Heart left ventricle (tissue), 16 donors: ENCODE measurements at places on chromosomes 7 and 10. TPM values are rescaled to one million over a fixed set of nuclear protein-coding genes. Genes with fewer than 3 reads are reported as not detected.

GRCh38 chr10:72204296-72204695 is 11.5 kb upstream of the ANAPC16 start:
- DNase-seq = no peak

GRCh38 chr10:91551856-91552255 is 81.0 kb downstream of the PPP1R3C start:
- DNase-seq = peak; percentile 55

- DNase-seq = no peak
Observed at GRCh38 chr10:132688580-132689420, 97.1 kb downstream of the NKX6-2 start.

GRCh38 chr7:11817111-11817740 is 14.8 kb downstream of the THSD7A start:
- DNase-seq = no peak

The FAM237B gene
- not detected for polyA plus RNA-seq

GRCh38 chr7:134388336-134389019 is 70.4 kb downstream of the AKR1B1 start:
- DNase-seq = no peak

DNA sequence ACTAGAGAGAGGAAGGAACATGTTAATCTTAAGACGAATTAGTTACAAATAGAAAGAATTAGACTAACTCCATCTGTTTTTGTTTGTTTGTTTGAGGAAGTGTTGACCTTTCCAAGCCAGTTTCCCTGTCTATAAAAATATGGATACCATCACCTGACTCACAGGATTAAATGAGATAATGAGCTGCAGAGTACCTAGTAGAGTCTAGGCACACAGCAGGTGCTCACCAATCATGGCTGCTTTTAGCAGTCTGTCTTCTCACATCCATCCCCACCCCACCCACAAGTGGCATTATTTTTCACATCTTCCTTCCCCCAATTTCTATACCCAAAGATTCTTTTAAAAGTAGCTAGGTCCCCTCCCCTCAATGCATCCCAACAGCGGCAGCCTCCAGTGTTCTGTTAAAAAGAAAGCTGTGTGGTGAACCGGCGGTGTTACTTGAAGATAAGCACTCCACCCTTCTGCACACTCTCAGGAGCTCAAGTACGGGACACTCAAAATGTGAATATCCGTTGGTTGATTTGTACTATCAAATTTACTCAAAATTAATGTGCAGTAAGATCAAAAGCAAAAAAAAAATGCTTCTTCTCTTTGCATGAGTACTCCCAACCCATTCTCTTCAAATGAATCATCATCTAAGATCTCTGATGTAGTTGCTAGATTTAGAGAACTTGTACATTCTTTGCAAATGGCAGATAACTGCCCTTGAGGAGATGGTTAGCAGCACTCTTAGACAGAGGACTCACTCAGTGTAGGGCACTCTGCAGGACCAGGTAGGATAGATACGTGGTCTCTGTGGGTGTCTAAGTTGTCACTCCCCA is 145.4 kb upstream of the ASAH2 start:
- no peak for DNase-seq

DNA sequence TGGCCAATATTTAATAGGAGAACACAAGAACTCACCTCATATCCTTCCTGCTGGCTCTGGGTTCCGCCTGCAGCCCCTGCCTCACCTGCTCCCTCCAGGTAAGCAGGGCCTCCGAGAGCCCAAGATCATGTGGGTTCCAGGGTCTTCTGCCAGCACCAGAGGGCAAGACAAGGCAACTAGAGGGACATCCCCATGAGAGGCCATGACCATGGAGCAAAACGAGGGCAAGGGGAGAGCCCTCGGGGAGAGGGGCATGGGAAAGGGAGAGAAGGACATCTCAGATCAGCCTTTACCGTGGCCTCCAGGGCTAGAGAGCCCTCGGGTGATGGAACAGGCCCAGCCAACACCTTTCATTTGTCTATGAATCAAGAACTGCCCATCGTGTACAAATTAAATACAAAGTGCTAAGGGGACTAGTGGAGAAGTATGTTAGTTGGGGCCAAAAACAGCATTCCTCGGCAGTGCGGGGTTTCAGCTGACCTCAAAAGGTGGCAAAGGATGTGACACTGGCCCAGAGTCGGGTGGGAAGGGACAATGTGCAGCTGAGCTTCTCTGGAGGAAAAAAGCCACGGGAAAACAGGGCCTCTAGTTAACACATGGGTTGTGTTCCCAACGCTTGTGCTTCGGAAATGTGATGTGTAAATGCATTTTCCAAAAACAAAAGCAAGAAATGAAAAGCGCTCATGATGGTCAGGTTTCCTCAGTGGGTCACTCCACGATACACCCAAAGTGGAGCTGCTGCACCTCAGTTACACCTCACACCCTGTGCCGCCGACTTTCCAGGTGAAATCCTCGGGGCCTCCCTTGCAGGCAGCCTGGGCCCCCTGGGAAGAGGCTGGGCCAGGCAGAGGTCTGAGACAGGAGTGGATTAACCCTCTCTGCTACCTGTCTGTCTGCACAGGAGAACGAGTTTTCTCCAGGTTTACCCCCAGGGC is 2.0 kb downstream of the AOC1 start:
- no peak for DNase-seq

The CHAT gene
- polyA plus RNA-seq = not detected

DNA sequence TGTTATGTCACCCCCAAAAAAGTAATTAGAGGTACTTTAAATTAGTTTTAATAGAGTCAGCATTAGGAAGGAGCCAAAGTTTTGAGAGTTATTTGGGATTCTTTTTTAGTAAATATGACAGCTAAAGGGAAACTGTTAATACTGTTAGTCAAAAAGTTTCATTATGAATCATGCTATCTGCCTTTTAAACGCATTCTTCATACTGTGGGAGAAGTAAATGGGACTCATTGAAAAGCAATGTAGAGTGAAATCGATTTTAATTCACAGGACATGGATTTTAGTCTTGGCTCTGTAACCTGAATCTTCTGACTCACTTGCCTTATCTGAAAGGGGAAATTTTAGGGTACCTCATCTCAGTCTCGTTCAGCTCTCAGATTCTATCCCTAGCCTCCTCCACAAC is 105.1 kb downstream of the AASS start:
- no peak for DNase-seq

DNA sequence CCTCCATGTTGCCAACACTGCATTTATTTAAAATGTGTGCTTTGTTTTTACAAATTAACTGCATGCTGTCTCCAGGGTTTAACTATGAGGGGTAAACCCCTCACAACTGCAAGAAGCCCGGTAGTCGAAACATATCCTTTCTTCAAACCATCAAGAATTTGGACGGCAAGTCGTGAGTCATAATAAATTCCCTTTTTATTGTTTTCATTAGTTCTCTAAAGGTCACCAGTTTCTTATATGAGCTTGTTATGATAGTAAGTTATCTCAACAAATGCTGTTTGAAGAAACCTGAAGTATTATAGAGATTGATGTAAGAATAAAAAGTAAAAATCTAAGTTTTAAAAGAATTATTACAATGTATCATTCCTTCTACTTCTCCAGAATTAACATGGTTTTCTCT is 12.2 kb upstream of the FIGNL1 start:
- no peak for DNase-seq

GRCh38 chr10:124292911-124293615 is 125.7 kb downstream of the OAT start:
- DNase-seq = no peak

- DNase-seq = no peak
Observed at GRCh38 chr10:19168584-19168983, 120.0 kb downstream of the MALRD1 start.

DNA sequence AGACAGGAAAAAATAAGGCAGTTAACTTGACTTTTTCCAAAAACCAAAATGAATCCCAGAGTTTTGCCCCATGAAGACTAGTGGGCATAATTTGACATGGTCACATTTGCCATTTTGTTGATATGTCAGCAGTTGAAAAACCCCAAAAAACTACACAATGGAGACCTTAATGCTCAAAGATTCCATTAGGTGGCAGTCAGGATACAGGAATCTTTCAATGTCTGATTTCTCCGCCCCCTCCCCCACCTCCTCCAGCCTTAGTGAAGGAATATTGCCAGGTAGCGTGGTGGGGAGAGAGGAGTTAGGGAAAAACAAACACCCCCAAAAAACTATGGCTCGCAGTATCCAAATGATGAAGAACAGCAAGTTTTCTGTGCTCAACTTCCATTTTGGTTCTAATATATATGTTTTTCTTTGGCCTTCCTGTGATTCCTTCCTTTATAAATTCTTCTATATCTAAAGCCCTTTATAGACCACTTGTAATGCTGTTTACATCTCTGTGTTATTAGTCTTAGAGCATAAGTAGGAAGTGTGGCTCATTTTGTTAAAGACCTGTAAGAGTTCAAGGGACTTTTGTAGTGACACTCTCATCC is 6.7 kb upstream of the SMNDC1 start:
- peak; percentile 43 for DNase-seq

GRCh38 chr10:87976101-87976743 is 112.8 kb downstream of the PTEN start:
- no peak for DNase-seq

- DNase-seq = no peak
Observed at GRCh38 chr7:94848531-94848930, 58.9 kb upstream of the PPP1R9A start.

DNA sequence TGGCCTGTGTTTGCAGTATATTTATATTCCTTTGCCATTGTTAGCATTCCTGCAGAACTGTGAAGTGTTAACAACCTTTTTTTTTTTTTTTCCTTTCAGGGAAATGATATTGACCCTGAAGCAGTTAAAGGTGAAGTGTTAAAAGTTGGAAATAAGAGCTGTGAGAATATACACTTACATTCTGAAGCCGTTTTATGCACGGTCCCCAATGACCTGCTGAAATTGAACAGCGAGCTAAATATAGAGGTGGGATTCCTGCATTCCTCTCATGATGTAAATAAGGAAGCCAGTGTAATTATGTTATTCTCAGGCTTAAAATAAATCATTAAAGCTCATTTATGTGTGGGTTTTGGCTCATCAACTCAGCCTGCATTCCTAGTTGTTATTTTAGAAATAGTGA is 92.8 kb upstream of the CAPZA2 start:
- no peak for DNase-seq

The KEL gene
- 0.17 TPM for polyA plus RNA-seq

The MMP21 gene
- polyA plus RNA-seq = not detected

The LYZL2 gene
- not detected for polyA plus RNA-seq

DNA sequence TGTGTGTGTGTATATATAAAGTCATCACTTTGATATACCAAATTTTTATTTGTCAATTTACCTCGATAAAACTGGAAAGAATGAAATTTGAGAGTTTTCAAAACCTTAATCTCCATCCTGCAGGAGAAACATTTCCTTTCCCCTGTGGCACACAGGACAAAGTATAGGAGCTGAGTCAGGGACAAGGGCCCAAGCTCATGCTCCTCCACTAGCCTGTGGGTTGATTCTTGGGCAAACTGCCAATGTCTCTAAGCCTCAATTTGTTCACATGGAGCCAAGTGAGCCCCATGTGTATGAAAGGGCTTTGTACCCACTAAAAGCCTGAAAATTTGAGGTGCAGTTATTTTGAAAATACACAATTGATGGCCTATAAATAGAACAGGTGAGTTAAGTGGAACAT is 60.3 kb upstream of the IL6 start:
- DNase-seq = no peak

The SFTPA1 gene
- polyA plus RNA-seq = not detected

DNA sequence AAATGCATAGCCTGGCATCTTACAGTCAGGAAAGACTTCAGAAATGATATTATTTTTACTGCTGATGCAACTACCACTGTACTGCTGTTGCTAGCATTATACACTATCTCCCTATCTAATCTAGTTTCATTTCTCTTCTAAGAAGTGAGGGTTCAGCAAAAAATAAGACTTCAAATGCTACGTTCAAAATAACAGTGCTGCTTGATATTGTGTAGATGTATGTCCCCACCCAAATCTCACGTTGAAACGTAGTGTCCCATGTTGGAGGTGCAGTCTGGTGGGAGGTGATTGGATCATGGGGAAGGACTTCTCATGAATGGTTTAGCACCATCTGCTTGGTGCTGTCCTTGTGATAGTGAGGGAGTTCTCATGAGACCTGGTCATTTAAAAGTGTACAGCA is 129.4 kb downstream of the ANK3 start:
- DNase-seq = no peak

The GIMAP5 gene
- 22.1 TPM for polyA plus RNA-seq

The CPEB3 gene
- polyA plus RNA-seq = 1.5 TPM

DNA sequence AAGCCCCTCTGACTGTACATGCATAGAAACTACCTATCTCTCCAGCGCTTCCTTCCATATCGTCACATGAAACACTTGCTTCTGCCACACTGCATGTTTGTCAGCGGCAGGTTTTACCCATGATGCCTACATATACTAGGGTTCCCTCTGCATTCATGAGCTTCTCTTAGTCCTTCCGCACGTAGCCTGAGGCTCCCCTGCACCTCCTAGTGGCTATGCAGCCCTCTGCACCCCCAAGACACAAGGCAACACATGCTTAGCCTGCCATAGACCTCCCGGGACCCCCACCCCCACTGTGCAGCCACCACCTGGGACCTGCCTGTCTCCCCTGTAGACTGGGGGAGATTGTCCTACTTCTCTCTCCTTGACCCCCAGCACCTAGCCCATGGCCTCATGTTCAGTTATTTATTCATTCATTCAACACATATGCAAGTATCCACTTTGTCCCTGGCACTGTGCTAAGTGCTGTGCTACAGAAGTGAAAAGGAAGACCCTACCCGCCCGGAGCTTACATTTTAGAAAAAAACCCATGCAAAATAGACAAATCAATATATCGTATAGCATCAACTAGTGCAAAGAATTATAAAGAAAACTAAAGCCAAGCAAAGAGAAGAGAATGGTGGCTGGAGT is 23.5 kb downstream of the TMEM273 start:
- DNase-seq = no peak

GRCh38 chr10:87925570-87925969 is 62.1 kb downstream of the PTEN start:
- no peak for DNase-seq

- no peak for DNase-seq
Observed at GRCh38 chr10:48466611-48467240, 138.1 kb downstream of the ARHGAP22 start.

The TMEM229A gene
- not detected for polyA plus RNA-seq

The NAT16 gene
- polyA plus RNA-seq = not detected
